Right lobe of liver (tissue), 6 donors: ENCODE measurements at places on chromosomes 16 and 17. TPM values are rescaled to one million over a fixed set of nuclear protein-coding genes. Genes with fewer than 3 reads are reported as not detected.

DNA sequence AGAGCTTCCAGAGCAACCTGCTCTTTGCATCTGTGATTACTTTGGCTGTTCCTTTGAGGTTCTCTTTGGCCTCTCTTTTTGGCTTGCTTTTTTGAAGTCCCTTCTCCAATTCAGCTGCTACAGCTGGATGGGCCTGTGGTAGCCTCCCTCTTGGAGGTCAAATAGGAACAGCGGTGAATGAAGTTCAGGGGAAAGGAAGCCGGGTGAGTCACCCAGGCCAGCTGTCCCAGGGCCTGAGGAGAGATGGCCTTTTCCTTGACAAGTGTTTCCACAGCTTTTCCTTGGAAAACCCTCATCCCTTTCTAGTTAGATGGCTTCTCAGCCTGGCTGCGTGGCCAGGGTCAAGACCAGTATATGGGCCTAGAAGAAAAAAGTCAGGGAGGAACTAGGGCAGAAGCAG, 103.1 kb downstream of the STX8 start:
- no peaks in the 10 kb centered on the region for H3K36me3 ChIP-seq
- H3K27ac ChIP-seq, result no peak overlapping the region

DNA sequence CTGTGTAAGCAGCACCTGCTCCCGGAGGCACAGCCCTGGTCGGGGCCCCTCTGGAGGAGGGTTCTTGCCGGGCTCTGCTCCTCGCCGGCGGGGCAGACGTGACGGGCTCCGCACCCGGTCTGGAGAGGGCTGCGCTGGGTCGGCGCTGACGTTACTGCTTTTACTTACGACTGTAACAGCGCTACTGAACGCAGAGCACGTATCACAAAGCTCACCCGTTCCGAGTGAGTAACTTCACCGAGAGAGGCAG, 1.3 kb upstream of the RAB40C start:
- no peaks in the 10 kb centered on the region for H3K27me3 ChIP-seq
- peaks cover 48% of the 10 kb centered on the region for H3K4me1 ChIP-seq
- peak overlapping the region; percentile 89 for H3K4me3 ChIP-seq
- H3K27ac ChIP-seq, result peak overlapping the region; percentile 97
- no peak for DNase-seq

DNA sequence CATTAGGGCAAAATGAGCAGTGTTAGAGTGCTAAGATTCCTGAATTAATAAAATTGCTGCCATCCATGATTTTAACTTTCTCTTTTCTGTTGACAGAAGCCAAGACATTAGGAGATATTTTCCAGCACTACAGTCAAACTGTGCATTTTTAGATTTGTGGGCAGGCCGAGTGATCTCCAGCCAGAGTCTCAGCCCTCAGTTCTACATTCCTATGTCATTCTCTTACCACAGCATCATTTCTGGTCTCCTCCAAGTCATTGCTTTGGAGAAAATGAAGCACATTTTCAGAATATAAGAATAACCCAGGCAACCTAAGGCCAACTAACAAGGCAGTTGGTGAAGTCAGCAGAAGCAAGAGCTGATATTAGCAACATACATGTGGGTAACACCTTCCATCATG, 74.6 kb upstream of the NUDT7 start:
- no peaks in the 10 kb centered on the region for H3K27me3 ChIP-seq
- no peaks in the 10 kb centered on the region for H3K4me1 ChIP-seq
- no peak for DNase-seq
- H3K27ac ChIP-seq, result no peak overlapping the region
- H3K36me3 ChIP-seq, result no peaks in the 10 kb centered on the region
- H3K4me3 ChIP-seq, result no peak overlapping the region

DNA sequence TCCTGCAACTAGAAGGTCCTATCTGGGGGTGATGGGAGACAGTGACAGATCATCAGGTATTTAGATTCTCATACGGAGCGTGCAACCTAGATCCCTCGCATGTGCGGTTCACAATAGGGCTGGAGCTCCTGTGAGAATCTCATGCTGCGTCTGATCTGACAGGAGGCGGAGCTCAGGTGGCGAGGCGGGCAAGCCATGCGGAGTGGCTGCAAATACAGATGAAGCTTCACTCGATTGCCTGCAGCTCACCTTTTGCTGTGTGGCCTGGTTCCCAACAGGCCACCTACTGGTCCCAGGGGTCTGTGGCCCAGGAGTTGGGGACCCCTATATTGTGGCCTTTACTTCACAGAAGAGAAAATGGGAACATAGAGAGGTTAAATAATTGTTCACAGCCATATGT, 200.4 kb downstream of the IRF8 start:
- H3K36me3 ChIP-seq, result no peaks in the 10 kb centered on the region
- H3K27me3 ChIP-seq, result no peaks in the 10 kb centered on the region
- no peak overlapping the region for H3K4me3 ChIP-seq
- no peak overlapping the region for H3K27ac ChIP-seq
- H3K4me1 ChIP-seq, result no peaks in the 10 kb centered on the region

DNA sequence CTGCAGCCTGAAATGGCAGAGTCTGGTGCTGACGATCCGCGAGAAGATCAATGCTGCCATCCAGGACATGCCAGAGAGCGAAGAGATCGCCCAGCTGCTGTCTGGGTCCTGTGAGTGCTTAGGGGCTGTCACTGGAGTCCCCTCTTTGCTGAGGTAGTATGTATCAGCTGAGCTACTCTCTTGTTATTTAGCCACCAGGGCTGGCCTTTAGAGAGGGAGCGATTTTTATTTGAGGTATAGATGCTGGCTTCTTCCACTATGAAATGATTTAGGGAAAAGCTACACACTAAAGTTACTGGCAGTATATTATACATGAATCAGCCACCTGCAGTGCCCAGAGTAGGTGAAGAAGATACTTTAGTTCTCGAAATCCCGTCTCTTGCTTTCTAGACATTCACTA, 2.6 kb downstream of the CDK5RAP3 start:
- H3K36me3 ChIP-seq, result no peaks in the 10 kb centered on the region
- H3K4me1 ChIP-seq, result peaks cover 10% of the 10 kb centered on the region
- H3K4me3 ChIP-seq, result no peak overlapping the region
- no peak for DNase-seq
- H3K27me3 ChIP-seq, result no peaks in the 10 kb centered on the region
- no peak overlapping the region for H3K27ac ChIP-seq

DNA sequence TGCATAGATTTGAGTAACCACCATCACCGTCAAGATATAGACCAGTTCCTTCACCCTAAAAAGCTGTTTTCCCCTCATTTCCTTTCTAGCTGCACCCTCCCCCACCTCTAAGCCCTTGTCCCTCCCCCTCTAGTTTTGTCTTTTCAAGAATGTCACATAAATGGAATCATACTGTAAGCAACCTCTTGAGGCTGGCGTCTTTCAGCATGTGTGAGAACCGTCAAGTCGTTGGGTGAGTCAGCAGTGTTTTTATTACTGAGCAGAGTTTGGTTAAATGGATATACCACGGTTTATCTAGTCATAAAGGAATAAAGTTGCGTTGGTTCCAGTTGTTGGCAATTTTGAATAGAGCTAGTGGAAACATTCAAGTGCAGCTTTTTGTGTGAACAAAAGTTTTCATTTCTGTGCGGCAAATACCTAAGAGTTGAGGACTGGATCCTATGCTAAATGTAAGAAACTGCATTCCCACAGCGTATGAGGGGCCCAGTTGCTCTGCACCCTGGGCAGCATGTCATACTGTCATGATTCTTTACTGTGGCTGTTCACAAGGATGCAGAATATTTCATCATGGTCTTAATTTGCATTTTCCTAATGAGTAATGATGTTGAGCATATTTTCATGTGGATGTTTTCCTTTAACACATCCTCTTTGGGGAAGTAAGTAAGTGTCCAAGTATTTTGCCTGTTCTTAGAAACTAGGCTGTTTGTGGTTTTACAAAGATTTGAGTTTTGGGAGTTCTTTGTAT, 264.3 kb downstream of the CPPED1 start:
- DNase-seq, result no peak
- H3K36me3 ChIP-seq, result no peaks in the 10 kb centered on the region
- no peaks in the 10 kb centered on the region for H3K27me3 ChIP-seq

Gene PPP1R27
- total RNA-seq, result not detected

DNA sequence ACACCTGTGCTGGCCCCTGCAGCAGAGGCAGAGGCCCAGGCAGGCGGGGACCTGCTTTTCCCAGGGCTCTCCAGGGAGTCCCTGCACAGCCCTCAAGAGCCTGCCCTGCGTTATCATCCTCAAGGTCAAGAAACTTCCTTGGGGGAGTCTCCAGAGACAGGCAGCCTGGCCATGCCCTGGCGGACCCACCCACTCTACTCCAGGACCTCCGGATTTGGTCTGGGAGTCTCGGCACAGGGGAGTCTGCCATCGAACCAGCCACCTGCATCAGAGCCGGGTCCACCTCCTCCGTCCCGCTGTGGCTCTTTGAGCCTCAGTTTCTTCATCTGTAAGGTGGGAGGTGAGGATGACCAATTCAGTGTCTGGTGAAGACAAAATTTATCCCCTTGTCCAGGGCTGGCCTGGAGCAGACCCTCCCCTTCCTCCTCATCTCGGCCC, 75.3 kb upstream of the TNRC6C start:
- no peaks in the 10 kb centered on the region for H3K36me3 ChIP-seq
- no peak overlapping the region for H3K27ac ChIP-seq
- no peaks in the 10 kb centered on the region for H3K4me1 ChIP-seq
- no peaks in the 10 kb centered on the region for H3K27me3 ChIP-seq
- H3K4me3 ChIP-seq, result no peak overlapping the region

DNA sequence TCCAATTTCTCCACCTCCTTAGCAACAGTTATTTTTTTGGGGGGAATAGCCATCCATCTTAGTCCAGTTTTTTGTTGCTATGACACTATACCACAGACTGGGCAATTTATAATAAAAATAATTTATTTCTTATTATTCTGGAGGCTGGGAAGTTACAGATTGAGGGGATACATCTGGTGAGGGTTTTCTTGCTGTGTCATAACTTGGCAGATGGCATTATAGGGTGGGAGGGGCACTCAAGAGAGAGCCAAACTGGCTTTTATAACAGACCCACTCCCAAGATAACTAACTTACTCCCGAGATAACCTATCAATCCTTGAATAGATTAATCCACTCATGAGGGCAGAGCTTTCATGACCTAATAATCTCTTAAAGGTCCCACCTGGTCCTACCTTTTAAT, 84.2 kb downstream of the ABCA8 start:
- no peaks in the 10 kb centered on the region for H3K27me3 ChIP-seq
- no peak overlapping the region for H3K4me3 ChIP-seq
- no peak overlapping the region for H3K27ac ChIP-seq
- peaks cover 3% of the 10 kb centered on the region for H3K36me3 ChIP-seq

Gene PIPOX
- 169 TPM for total RNA-seq

Gene TMC5
- total RNA-seq, result 0.93 TPM

- no peak overlapping the region for H3K27ac ChIP-seq
- no peak for DNase-seq
- no peaks in the 10 kb centered on the region for H3K27me3 ChIP-seq
- H3K4me1 ChIP-seq, result peaks cover 4% of the 10 kb centered on the region
- no peak overlapping the region for H3K4me3 ChIP-seq
- H3K36me3 ChIP-seq, result peaks cover 2% of the 10 kb centered on the region
Observed at GRCh38 chr16:31107465-31107867, 720 bp upstream of the BCKDK start.

Gene PRAC1
- not detected for total RNA-seq

DNA sequence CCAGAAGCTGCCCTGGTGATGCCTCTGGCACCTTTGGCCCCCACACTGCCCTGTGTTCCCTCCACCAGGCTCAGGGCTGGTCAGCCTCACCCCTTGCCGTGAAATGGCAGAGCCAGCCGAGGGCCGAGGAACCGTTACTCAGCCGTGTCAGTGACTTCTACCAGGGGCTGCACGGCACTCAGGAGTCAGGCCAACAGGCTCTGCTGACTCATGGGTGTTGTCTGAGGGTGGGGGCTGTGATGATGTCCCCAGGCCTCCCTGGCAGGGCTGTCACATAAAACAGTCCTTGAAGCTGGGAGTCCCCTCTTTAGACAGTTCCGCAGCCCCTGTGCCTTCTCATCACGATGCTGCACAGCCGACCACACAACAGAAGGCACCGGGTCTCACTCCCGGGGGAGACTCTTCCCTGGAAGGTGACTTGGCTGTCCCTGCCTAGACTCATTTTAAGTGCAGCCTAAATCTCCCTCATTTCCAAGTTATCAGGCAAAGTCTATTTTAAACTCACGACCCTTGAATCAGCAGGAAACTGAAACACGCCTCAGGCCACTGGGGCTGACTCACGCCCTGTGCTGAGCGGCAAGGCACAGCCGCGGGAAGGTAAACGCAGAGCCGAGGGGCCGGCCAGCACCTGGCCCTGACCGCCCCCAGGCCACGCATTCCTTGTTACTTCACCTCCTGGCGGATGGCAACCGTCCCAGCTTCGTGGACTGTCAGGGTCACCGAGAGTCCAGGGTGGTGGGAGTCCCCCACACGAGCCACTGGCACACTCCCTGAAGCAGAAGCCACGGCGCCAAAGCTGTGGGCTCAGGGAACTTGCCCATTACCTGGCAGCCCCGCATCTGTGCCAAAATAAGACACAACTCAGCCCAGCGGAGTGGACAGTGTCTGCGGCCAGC, 102.6 kb downstream of the ZNF778 start:
- H3K27me3 ChIP-seq, result no peaks in the 10 kb centered on the region
- no peaks in the 10 kb centered on the region for H3K36me3 ChIP-seq
- H3K4me1 ChIP-seq, result no peaks in the 10 kb centered on the region
- no peak for DNase-seq

- H3K36me3 ChIP-seq, result no peaks in the 10 kb centered on the region
- no peak for DNase-seq
- H3K4me1 ChIP-seq, result no peaks in the 10 kb centered on the region
- no peak overlapping the region for H3K27ac ChIP-seq
- H3K4me3 ChIP-seq, result no peak overlapping the region
Observed at GRCh38 chr17:40600486-40601046, 35.3 kb upstream of the CCR7 start.

DNA sequence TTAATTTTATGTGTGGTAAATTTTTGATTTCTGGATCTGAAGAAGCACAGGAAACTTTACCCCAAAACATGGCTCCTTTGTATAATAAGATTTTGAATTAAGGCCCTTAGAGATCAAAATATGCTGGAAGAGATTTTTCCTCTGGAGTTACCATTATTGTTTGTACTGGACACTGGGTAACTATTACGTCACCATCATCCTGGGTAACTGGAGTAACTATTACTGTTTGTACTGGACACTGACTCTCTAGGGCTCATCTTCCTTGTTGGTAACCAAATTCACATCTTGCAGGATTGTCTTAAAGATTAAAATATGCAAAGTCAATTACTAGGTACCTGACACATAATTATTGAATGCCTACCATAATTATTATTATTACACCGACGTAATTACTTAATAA, 593.8 kb upstream of the GOT2 start:
- no peak overlapping the region for H3K4me3 ChIP-seq
- no peak for DNase-seq
- no peaks in the 10 kb centered on the region for H3K36me3 ChIP-seq
- H3K27me3 ChIP-seq, result no peaks in the 10 kb centered on the region
- H3K4me1 ChIP-seq, result no peaks in the 10 kb centered on the region

Gene CNTD1
- total RNA-seq, result not detected

DNA sequence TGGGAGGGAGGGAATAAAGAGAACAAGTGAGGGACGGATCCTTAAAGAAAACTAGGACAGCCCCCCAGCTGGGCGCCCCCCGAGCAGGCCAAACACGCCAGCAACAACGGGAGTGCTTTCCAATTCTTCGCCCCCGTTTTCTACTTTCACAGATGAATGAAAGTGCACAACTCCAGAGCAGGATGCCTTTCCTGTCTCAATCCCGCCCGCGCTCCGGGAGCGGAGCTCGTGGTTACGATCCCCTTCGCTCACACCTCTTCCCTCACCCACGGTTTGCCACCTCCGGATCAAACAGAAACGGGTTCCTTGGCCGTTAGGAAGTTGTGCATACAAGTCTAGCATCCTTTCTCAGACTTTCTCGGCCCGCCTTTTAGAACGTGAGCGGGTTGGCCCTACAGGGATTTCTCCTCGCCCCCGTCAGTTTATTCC, 680 bp downstream of the SKA2 start:
- peaks cover 7% of the 10 kb centered on the region for H3K4me1 ChIP-seq
- peak overlapping the region; percentile 84 for H3K4me3 ChIP-seq
- H3K27me3 ChIP-seq, result no peaks in the 10 kb centered on the region
- no peaks in the 10 kb centered on the region for H3K36me3 ChIP-seq

Gene GNAO1
- total RNA-seq, result 19.7 TPM
